Stimulated activated CD4-positive, alpha-beta T cell treated with anti-CD3 and anti-CD28 coated beads, Interleukin-15, amount 100 ng/mL, for 24 hours (primary cell): ENCODE measurements at places on chromosomes 1 and 21.

GRCh38 chr21:34822942-34823341 is 154.1 kb downstream of the CLIC6 start:
- no peak for DNase-seq

GRCh38 chr21:20377250-20377649 is 621.0 kb upstream of the NCAM2 start:
- no peak for DNase-seq

- DNase-seq: no peak
Observed at GRCh38 chr1:241485554-241485992, 34.0 kb downstream of the FH start.

- no peak for DNase-seq
Observed at GRCh38 chr1:212430955-212431394, 1.7 kb upstream of the NENF start.

DNA sequence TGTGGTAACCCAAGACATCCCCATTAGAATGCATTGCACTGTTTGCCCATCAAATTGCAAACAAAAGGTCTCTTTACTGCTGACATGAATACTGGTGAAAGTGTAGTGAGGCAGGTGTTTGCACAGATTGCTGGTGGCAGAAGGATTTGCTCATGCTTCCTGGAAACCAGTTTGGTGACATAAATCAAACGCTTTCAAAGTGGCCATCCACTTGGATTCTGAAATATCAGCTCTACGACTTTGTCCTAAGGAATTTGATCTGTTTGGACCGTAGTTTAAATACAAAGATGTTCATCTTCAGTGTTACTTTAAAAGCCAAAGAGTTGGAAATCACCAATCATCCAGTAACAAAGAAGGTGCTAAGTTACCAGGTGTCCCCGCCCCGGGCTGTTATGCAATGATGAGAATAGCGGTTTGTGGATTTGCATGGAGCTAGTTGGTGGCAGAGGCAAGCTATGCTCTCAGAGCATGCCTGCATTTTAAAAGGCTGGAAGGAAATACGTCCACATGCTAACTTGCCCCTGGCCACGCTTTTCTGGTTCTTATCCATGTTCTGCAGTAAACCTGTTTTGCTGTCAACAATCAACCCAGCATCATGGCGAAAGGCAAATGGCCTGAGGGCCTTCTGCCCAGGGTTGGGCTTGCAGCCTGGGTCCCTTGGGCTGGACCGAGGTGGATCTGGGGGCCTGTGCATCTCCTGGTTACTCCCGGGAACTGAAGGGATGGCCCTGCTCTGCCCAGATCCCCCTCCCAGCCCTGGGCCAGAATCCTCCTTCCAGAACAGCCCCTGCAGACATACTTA is 49.2 kb downstream of the UMODL1 start:
- DNase-seq: no peak

DNA sequence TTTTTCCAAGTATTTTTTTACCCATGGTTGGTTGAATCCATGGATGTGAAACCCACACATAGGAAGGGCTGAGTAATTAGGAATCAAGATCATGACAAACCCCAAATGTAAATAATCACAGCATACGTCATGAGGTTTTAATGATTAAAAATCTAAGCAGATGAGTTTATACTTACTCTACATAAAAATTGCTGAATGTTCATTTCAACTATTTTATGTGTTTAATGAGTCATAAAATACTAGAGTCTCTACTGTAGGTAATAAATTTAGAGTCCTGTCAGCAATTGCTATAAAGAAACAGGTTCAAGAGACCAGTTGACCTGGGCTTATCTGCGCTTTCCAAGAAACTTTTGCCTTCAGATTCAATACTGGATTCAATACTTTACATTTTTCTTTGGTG is 18.2 kb downstream of the CTH start:
- DNase-seq: no peak

- DNase-seq: no peak
Observed at GRCh38 chr1:219659005-219659600, 46.2 kb upstream of the ZC3H11B start.

DNA sequence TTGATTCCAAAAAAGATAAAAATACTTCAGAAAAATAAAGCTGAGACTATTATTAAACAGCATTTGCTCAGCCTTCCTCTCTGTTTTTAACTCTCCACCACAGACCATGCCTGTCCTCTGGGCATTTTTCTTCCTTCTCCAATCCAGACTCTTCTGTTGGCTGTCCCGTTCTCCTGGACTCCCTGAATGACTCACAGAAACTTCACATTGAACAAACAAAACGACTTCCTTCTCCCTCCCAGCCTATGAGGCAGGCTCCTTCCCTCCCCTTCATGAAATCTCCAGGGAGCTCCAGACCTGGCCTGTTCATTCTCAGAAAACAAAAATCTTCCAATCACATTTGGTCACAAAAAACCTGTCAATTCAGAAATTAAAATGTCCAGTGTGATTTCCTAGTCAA is 421.3 kb downstream of the NPHP4 start:
- DNase-seq: no peak

- DNase-seq: no peak
Observed at GRCh38 chr1:3779265-3779911, 6.8 kb downstream of the SMIM1 start.

GRCh38 chr1:81314513-81315233 is 486.1 kb upstream of the ADGRL2 start:
- DNase-seq: no peak

DNA sequence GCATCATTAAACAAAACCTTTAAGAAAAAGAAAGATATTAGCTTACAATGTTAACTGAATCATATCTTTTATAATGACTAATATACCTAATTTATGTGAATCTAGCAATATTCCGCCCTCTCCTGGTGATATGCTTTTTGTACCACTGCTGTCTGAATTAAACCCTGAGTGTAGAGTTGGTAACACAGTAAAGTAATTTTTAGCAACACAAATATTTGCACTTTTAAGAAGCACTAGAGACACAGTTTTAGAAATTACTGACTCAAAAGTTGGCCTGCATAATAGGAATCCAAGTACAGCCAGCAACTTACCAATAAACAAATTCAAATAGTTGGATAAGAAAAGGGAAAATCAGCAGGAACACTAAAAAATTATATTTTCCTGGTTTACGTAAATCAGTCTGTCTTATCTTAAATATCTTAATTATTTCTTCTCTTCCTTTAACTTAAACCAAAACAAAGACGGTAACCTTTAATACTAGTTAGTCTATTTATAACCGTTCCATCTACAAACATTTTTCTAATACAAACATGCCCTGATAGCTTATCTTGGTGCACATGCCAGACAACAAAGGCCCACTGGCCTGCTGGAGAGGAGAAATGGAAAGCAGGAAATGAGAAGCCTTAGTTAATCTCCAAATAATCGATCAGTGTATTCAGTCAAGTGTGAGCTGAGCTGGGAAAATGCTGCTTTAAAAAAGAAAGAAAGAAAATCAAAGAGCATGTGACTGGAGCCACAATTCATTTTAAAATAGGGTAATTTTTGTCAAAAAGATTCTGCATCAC is 246.0 kb downstream of the RERE start:
- DNase-seq: no peak

- no peak for DNase-seq
Observed at GRCh38 chr1:1179983-1180861, 6.5 kb downstream of the TTLL10 start.

DNA sequence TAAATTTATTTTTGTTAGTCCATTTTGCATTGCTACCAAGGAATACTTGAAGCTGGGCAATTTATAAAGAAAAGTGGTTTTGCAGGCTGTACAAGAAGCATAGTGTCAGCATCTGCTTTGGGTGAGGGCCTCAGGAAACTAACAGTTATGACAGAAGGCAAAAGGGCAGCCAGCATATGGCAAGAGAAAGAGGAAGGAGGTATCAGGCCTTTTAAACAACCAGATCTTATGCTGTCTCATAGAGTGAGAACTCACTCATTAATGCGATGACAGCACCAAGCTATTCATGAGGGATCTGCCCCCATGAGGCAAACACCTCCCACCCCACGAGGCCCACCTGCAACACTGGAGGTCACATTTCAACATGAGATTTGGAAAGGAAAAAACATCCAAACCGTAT is 898.4 kb downstream of the KCNT2 start:
- no peak for DNase-seq

- DNase-seq: no peak
Observed at GRCh38 chr1:171802207-171802606, 20.7 kb downstream of the METTL13 start.
